Upper lobe of left lung (tissue), 6 donors: ENCODE measurements at places on chromosomes 5 and 9. TPM values are rescaled to one million over a fixed set of nuclear protein-coding genes. Genes with fewer than 3 reads are reported as not detected.

The HK3 gene
- total RNA-seq: 106 TPM

The PRR7 gene
- total RNA-seq: 3.3 TPM

DNA sequence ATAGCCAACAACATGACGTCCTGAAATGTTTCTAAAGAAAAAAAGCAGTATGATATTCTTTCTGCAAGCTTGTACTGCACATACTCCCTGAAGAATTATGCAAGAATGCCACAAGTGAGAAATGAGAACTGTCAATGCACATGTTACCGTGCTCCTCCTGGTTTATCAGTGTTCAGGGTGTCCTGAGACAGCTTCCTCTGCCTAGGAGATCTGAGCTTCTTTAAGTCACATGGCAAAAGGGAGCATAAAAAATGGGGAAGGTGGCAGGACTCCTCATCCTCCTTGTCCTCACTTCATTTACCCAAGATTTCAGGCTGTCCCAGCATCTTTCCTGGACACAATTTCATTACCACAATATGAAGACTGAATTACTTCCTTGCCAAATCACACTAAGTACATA, 238.2 kb downstream of the GLIS3 start:
- no peak for DNase-seq

- no peak for DNase-seq
Observed at GRCh38 chr9:135246248-135247205, 159.1 kb downstream of the OLFM1 start.

DNA sequence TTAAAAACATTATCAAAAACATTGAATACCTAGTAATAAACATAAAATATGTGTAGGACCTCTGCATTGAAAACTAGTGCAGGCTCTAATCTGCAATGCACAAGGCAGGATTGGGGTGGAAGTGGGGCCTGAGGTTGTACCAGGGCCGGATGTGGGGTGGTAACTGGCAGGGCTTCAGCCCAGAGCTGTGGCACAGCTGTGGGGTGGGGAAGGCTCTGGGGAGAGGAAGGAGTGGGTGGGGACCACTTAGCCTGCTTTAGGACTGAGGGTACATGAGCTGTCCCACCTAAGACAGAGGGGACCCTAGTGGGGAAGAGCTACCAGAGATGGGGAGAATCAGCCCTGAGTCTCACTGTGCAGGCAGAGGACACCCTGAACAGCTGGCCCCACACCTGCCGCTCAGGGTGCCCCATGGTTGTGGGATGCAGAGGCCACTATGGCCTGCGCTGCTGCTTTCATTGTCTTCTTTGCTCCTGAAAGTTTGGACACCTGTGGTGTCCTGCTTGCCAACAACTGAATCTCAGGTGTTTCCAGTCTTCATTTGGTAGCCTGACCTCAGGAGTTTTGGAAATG, 311.4 kb downstream of the TLE4 start:
- peak; percentile 10 for DNase-seq

DNA sequence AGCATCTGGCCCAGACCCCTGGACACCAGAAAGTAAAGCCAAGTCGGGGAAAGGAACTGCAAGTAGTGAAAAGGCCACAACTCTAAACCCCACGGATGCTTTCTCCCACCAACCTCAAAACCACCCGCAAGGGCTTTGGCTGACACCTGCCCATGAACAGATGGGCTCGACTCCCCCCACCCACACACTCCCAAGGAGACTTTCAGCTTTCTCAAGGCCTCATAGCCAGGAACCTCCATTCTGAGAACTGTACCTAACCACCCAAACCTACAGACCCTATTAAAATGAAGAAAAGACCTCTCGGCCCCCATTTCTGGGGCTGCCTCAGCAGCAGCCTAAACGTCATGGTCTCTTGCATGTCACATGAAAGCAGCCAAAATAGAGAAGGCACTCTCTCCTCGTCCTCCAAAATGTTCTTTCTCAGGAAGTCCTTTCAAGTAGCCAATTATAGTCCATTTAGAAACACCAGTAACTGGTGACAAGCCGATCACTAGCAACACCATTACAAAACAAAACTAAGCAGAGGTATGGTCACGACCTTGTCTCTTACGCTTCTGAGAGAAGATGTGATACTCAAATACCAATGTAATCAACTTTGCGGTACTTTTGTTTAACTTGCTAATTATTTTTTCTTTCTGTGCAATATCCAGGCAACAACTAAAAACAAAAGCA, 2.9 kb downstream of the B4GALT1 start:
- no peak for DNase-seq

DNA sequence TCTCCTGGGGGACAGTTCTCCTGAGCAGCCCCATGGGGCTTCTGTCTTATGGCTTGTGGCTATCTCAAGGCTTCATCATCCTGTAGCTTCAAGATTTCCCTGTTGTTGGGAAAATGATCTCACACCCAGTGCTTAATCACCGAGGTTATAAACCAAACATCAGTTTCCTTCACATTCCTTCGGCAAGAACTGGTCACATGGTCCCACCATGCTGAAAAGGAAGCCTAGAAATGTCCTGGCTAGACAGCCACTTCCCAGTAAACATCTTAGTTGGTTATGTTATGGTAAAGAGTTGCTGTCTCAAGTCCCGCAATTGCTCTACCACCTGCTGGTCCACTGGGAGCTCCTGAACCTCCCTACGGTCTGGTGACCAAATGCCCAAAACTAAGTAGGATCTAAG, 66.0 kb downstream of the RAB3C start:
- no peak for DNase-seq

DNA sequence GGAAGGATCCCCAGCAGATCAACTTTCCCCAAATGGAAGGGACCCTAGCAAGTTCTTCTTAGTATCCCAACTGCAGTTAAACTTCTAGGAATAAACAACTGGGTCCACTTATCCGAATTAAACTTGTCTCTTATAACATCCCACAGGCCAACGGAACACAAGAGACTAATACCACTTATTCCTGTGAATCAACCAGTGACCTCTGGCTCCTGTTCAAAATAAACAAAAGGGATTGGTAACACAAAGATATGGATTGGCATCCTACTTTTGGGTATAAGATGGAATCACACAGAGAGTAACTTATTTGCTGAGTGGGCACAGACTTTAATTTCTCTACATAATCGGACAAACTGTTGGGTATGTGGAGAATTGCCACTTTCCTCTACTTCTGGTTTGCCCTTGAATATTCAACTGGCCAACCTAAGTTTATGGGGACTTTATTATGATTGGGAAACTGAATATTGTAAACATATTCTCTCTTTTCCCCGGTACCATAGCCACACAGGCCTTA, 12.4 kb upstream of the PAIP1 start:
- no peak for DNase-seq
